Chondrocyte (in vitro differentiated cells): ENCODE measurements at places on chromosomes 5 and 9. TPM values are rescaled to one million over a fixed set of nuclear protein-coding genes. Genes with fewer than 3 reads are reported as not detected.

DNA sequence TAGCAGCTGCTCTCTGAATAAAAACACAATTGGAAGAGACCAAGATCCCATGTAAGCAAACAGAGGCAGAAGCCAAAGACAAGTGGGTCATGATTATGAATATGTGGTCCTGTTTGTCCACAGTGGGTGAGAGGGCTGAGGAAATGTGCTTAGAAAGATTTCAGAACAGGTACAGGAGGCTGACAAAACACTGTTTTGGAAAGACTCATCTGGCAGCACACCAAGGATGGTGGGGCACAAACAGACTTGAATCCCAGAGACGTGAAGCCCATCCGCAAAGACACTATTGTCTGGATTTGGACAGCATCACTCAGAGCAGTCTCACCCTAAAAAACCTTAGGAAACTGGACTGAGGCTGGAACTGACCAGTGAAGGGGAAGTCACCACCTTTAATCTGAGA is 85.0 kb downstream of the ADRB2 start:
- no peaks in the 10 kb centered on the region for H3K27me3 ChIP-seq
- no peak overlapping the region for H3K4me3 ChIP-seq
- no peak for DNase-seq

- no peak overlapping the region for H3K27ac ChIP-seq
- peaks cover 19% of the 10 kb centered on the region for H3K27me3 ChIP-seq
- H3K4me1 ChIP-seq = no peaks in the 10 kb centered on the region
- DNase-seq = no peak
- H3K4me3 ChIP-seq = no peak overlapping the region
Observed at GRCh38 chr9:9961487-9961886, 651.3 kb downstream of the PTPRD start.

Gene FOXD4L4
- total RNA-seq = not detected in 3 replicates

DNA sequence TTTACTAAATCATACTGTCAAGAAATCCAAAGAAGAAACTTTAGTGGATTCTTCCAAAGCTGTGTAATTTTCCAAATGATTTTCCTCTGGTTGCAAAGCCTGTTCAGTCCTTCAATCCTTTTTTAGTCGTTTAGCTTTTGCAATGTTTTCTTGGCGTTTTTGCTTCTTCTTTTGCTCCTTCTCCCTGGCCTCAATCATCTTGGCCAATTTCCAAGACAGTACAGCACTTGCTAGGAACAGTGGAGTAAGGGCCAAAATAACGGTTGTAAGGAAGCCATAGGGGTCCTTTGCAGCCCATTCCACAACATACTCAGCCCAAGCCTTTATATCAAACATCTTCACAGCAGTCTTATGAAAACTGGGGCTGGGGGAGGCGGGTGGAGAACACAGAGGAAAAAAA is 2.4 kb downstream of the SMIM15 start:
- no peak overlapping the region for H3K4me3 ChIP-seq
- H3K27ac ChIP-seq = no peak overlapping the region
- peaks cover 46% of the 10 kb centered on the region for H3K4me1 ChIP-seq
- no peaks in the 10 kb centered on the region for H3K27me3 ChIP-seq
- H3K36me3 ChIP-seq = peaks cover 22% of the 10 kb centered on the region
- no peak for DNase-seq

Gene RASGEF1C
- total RNA-seq = not detected in 3 replicates

GRCh38 chr5:102119252-102119651 is 176.8 kb downstream of the SLCO4C1 start:
- no peaks in the 10 kb centered on the region for H3K4me1 ChIP-seq
- DNase-seq = no peak
- no peak overlapping the region for H3K4me3 ChIP-seq
- H3K36me3 ChIP-seq = no peaks in the 10 kb centered on the region
- no peak overlapping the region for H3K27ac ChIP-seq

DNA sequence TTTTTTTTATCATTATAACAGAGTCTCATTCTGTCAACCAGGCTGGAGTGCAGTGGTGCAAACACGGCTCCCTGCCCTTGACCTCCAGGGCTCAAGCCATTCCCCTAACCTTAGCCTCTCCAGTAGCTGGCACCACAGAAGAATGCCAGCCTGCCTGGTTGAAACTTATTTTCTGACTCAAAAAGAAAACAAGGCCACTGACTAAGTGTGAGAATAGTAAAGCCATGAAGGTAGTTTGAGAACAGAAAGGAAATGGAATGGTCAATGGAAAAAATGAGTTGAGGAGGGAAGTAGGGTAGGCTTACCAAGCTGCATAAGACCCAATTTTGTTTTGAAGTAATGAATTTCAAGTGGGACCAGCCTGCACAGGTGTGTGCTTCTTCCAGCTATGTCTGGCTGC is 82.8 kb upstream of the RORB start:
- no peaks in the 10 kb centered on the region for H3K27me3 ChIP-seq
- no peak overlapping the region for H3K27ac ChIP-seq
- no peaks in the 10 kb centered on the region for H3K36me3 ChIP-seq
- no peak overlapping the region for H3K4me3 ChIP-seq
- no peaks in the 10 kb centered on the region for H3K4me1 ChIP-seq

DNA sequence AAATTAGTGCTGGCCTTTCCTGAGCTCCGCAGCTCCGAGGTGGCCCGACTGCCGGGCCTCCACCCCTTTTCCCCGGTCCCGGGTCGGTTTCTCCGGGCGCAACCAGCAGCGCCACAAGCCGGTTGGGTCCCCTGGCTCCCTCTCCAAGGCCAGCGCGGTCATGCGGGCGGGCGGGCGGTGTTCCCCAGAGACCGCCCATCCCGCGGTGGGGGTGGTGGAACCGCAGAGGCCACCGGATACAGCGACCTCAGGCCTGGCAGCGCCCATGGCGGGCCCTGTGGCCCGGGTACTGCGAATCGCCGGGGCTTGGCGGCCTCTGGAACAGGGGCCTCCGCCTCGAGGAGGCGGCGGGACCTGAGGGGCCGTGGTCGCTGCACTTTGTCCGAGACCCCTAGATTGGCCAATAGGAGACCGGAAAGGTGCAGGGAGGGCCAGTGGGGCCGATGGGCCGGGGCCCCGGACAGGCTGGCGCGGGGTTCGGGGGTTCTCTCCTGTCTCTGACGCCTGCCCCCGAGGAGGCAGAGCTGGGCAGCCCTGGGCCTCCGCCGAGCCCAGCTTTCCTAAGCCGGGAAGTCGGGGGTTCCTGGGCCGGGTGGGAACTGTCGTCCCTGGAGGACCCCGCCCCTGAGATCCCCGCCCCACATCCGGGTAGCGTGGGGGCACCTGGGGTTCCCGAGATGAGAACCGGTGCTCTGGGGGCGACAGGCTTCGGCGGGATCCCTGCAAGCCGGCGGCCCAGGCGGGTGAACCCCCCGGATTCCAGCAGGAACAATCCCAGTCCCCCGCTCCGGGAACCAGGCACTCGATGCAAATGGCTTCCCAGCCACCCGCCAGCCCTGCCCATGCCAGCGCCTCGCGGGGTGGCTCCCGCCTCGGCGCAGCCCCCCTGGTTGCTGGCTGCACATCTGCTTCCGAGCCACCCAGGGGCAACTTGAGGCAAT is 293.9 kb downstream of the ZSWIM6 start:
- no peak overlapping the region for H3K27ac ChIP-seq
- H3K36me3 ChIP-seq = peaks cover 2% of the 10 kb centered on the region
- no peak for DNase-seq
- H3K4me1 ChIP-seq = peaks cover 9% of the 10 kb centered on the region

DNA sequence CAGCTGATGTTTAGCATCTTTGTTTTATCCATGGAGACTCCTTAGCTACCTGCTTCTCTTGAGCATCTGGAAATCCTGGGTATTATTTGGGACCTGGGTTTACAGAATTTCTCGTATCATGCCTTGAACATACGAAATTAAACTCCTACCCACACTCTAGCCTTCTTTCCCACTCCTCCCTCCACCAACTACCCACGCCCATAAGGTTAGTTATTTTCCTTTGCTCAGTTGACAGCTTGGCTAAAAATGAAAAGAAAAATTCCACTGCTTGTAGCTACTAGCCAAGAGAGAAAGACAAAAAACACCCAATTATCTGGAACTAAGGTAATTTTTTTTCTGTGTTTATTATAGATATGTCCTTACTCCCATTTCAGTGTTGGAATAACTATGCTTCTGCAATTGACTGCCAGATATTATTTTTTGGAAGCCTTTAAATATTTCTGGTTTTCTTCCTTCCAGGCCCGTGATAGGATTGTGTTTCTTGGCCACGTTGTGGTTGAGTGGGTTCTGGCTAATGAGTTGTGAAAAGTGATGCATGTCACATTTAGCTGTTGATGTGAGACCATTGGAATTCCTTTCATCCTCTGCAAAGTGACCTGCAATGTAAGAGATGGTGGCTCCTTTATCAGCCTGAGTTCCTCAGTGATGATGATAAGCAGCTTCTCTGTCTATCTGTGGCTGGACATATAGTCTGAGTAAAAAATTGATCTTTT is 308.1 kb downstream of the LRRC70 start:
- H3K36me3 ChIP-seq = peaks cover under 1% of the 10 kb centered on the region
- no peak overlapping the region for H3K4me3 ChIP-seq
- H3K27ac ChIP-seq = peak overlapping the region; percentile 58
- no peak for DNase-seq
- H3K27me3 ChIP-seq = peaks cover 2% of the 10 kb centered on the region

- H3K4me1 ChIP-seq = peaks cover 32% of the 10 kb centered on the region
- no peaks in the 10 kb centered on the region for H3K27me3 ChIP-seq
- peak overlapping the region; percentile 37 for H3K4me3 ChIP-seq
- peaks cover 6% of the 10 kb centered on the region for H3K36me3 ChIP-seq
- peak overlapping the region; percentile 95 for H3K27ac ChIP-seq
Observed at GRCh38 chr9:14097215-14097614, 216.7 kb downstream of the NFIB start.

DNA sequence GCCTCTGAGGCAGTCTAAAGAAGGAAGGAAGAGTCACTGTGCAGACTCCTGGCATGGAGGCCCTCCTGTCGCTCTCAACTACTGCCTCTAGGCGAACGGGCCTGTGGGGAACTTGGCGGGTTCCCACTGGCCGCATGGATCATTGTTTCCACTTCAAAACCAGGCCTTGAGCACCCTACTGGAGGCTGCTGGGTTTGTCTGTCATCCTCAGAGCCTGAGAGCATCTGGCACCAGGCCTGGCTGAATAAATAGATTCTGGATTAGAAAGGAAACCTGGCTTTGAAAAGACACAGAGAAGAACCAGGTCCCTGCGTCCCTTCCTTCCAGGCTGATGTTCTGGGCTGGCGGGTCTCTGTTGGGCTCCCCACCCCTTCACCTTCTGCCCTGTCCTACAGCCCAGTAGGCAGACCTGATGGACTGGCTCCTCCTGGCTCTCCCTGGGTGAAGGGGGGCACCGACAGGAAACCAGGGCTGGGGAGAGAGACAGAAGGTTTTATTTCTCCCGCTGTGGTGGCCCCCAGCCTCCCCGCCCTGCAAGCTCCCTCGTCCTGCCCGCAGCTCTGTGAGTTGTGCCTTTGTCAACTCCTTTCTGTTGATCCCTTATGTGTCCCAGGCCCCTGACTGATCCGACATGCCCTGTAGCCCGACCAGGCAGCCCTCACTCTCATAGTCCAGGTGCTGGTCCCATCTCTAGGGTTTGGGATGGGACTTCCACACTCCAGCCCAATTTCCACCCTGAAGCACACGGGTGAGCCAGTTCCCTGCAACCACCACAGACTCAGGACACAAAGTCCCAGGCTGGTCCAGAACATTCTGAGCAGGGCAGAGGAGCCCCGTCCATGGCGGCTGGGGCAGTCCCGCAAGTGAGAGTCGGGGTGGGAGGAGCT is 50.1 kb downstream of the ADAMTS2 start:
- no peak overlapping the region for H3K4me3 ChIP-seq
- no peaks in the 10 kb centered on the region for H3K27me3 ChIP-seq
- H3K36me3 ChIP-seq = peaks cover 2% of the 10 kb centered on the region
- no peak overlapping the region for H3K27ac ChIP-seq
- H3K4me1 ChIP-seq = peaks cover 14% of the 10 kb centered on the region

GRCh38 chr5:66222455-66222854 is 78.4 kb downstream of the SREK1 start:
- no peaks in the 10 kb centered on the region for H3K4me1 ChIP-seq
- H3K4me3 ChIP-seq = no peak overlapping the region
- H3K27ac ChIP-seq = no peak overlapping the region
- H3K36me3 ChIP-seq = peaks cover 10% of the 10 kb centered on the region
- H3K27me3 ChIP-seq = peaks cover 7% of the 10 kb centered on the region
